NCI-H1105 treated with DMSO at 0.1 percent for 48 hours (cell line): ENCODE measurements at places on chromosomes 1 and 21.

GRCh38 chr21:39461419-39461818, 9.6 kb downstream of the SH3BGR start:
- no peak for DNase-seq

DNA sequence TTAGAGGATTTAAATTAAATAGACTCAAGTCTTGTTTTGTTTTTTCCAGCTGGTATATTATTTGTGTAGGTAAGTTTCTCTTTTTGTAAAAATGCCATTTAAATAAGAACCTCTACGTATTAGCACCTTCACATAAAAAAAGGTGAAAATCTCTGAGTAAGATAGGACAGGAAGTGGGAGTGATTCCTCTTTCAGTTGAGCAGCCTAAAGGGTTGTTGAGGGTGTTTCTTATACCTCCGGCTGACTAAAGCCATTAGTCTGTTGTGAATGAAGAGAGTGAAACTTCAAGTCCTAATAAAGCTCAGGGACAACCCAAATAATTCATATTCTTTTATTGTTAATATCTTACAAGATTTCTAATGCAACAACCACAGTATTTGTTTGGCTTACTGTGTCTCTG, 188.7 kb downstream of the CHRM3 start:
- no peak for DNase-seq

DNA sequence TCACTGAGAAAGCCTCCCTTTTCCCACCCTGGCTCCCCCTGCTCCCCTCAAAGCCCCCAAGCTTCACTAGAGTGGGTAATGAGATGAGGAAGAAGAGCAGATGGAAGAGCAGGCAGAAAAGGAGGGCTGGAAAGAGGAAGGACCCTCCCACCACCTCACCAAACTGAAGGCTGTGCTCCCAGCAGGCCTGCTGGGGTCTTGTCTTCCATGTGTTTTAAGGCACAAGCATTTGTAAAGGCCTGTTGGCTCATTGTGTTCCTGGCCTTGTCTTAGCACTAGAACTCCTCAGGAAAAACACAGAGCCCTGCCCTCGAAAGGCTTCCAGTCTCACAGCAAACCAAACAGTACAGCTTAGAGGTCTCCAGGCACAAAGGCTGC, 51.5 kb downstream of the TOMM20 start:
- DNase-seq = no peak

GRCh38 chr21:43881283-43881682, 16.3 kb downstream of the AGPAT3 start:
- no peak for DNase-seq

DNA sequence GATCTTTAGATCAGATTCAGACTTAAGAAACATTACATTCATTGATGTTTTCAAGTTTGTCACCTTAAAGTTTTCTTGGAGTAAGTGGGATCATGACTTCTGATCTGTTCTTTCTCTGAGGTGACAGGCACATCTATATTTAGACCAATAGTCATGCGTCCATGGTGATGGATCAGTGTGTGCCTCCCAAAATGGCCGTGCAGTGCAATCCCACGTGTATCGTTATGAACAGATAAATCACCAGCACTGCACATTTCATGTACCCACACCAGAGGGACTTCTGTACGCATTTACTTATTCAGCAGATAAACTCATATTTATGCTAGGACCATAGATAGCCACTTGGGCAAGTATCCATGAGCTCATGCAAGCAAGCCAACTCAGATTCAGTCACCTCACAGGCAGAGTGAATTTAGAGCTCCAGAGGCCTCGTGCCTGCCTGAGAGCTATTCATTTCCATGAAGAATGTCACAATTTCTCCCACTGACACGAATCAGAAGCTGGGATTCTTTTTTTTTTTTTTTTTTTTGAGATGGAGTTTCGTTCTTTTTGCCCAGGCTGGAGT, 13.9 kb upstream of the WDR26 start:
- DNase-seq = no peak
